Cerebellar nuclear complex (tissue), 1 donor: ENCODE measurements at places on chromosomes 5 and 9.

- DNase-seq: no peak
Measured at GRCh38 chr5:35129921-35130485, 82.3 kb upstream of the AGXT2 start.

DNA sequence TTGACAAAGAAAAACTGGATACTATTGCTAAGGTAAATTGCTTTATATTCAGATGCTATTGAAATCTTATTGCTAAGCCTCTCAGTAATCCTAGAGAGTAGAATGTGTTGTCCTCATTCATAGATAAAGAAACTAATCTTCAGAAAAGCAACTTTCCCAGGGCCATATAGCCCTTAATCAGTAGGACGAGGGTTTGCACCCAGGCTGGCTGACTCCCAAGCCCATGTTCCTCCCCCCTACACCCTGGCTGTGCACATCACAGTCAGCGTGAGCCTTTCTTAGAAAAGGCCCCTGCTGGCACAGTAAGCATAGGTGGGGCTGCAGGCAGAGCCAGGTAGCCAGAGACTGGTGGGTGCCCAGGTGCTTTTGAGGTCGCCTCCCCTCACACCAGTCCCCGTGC is 15.8 kb upstream of the GLIPR2 start:
- no peak for DNase-seq

- DNase-seq: no peak
Measured at GRCh38 chr9:7303907-7304626, 495.5 kb downstream of the DMAC1 start.

DNA sequence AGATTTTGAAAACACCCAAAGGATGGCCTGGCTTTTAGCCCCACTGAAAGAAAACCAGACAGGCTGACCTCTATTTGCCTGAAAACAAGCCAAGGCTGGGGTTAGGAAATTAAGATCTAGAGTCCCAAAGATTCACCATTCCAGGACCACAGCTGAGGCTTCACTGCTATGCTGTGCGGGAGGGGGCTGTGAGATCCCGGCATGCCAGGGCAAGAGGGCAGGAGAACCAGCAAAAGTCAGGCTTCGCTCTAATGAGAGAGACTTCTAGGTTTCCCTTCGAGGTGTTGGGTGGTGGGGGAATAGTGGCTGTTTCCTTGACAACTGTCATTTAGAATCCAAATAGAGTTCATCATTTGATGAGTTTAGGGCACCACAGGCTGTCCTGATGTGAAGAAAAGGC is 152.9 kb upstream of the NFIB start:
- no peak for DNase-seq

- DNase-seq: no peak
Measured at GRCh38 chr5:14134083-14134482, 9.1 kb upstream of the TRIO start.

DNA sequence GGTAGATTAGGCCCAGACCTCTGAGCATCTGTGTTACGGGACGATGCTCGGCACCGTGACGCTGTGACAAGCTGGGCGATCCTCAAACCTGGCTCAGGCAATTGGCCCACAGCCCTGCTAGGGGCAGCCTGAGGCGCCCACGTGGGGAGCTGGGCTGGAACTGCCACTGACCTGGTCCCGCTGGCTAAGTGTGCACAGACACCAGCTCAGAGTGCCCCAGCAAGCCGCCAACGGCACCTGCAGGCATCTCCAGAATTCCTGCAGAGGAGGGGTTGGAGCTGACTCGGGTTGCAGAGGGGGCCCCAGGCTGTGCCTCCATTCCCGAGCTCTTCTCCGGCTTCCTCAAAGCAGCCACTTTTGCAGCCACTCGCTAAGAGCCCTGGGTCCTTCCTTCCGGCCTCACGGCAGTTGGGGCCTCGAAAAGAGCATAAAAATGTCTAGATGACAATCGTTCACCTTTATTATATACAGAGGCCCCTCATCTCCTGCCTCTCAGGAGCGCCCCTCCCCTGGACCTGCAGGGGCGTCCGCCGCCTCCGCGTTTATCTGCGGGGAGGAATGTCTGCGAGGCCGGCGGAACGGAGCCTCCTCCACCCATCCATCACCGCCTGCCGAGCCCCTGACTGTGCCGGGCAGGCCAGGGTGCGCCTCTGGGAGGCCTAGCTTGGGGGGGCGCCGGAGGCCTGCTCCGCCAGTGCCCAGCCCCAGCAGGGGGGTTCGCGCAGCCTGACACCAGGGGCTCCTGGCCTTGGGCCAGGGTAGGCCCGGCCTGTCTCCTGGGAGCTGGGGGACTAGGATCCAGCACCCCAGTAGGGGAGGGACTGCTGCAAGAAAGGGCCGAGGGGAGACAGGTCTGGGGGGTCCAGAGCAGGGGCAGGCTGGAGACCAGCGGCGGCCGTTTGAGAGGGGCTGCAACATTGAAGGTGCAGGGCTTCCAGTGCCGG is 144.9 kb downstream of the BARX1 start:
- no peak for DNase-seq

DNA sequence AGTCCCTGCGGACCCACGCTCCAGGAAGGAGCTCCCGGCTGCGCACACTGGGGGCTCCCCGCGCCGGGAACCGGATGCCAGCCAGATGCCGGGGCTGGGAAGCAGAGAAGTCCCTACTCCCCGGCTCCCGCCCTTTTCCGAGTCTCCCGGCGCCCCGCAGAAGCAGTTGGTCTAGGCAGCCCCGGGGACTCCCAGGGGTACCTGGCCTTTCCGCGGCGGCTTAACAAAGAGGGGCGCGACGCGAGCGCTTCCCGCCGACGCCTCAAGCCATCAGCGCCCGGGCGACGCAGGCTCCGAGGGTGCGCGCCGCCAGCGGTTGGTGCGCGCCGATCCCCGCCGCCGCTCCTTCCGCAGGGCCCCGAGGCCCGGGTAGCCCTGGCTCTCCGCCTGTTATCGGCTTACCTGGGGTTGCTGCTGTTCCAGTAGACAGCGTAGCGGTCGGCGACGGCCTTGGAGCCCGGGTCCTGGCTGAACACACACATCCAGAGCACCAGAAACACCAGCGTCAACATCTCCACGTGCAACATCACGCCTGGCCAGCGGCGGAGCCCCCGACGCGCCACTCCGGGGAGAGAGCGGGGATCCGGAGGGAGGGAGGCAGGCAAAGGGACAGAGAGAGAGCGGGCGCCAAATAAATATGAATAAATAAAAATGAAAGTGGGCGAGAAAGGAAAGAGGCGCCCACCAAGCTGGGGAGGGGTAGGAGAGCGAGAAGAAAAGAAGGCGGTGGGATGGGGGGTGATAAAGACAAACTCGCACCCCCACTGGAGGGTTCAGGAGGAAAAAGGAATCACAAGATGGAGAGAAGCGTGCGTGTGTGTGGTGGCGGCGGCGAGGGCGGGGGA is 428 bp downstream of the EFNA5 start:
- DNase-seq: no peak

GRCh38 chr9:18235181-18235908 is 238.6 kb upstream of the ADAMTSL1 start:
- no peak for DNase-seq

- no peak for DNase-seq
Measured at GRCh38 chr9:134413112-134413715, 87.0 kb downstream of the RXRA start.

DNA sequence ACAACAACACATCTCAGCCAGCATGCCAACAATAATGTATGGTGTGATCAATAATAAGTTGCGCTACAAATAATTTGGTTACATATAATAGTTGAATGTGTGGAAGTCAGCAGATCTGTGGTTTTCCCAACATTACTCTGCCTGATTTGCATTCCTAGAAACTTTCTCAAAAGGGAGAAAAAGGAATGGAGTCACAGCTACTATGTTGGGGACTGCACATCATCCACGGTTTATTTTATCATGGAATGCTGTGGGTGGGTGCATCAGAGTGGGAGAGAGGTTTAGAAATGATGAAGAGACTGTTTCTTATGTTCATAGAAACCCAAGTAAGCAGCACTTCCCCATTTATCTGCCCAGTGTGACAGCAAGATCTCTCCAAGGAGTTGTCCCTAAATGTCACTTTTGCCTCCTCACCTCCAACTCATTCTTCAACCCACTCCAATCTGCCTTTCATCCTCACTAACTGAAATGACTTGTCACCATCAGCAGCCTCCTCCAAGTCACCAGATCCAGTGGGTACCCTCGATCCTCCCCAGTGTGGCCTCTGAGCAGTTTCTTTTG is 2.8 kb upstream of the SPOCK1 start:
- no peak for DNase-seq

- no peak for DNase-seq
Measured at GRCh38 chr9:80028501-80028900, 456.7 kb downstream of the TLE4 start.

DNA sequence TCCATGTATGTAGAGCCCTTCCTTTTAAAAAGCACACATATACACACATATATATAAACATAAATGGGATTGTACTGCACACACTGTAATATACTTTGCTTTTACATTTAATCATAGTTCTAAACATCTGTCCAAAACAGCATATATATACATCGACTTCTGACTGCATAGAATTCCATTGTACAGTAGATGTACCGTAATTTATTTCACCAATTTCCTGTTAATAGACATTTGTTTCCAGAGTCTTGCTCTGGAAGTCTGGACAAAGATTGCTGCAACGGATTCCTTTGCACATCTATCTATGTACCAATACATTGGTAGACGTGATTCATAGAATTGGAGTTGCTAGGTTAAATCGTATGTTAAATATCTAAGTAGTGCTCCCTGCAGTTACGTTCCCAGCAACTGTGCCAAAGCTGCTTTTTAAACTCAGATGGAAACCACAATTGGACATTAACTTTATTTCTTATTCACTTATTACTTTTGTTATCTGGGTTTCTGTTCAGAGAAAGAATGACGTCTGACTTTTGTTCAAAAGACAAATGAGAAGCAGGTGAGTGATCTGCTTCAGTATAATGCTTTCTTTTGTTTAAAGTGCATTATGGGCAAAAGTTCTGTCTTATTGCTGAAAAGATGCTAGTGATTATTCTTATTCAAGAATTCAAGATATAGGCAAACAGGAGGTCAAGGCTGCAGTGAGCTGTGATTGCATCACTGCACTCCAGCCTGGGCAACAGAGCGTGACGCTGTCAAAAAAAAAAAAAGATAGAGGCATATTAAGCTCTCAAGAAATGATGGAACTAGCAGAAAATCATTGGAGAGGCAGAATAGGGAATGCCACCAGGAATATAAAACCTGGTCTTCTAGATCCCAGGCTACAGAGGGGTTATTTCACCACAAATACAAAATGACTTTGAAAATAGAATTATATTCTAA is 138.2 kb downstream of the FGF1 start:
- DNase-seq: no peak
